ENCODE measurements at places on chromosomes 12 and 14. TPM values are rescaled to one million over a fixed set of nuclear protein-coding genes. Genes with fewer than 3 reads are reported as not detected.

The TAS2R10 gene
- 0.50 TPM for total RNA-seq

The PROX2 gene
- not detected for total RNA-seq

The SERPINA1 gene
- under 0.01 TPM for total RNA-seq

The MMP17 gene
- 10.8 TPM for total RNA-seq

The ESYT1 gene
- total RNA-seq, result 261 TPM

The HSPB8 gene
- 21.3 TPM for total RNA-seq

The TAS2R20 gene
- total RNA-seq, result 2.1 TPM

The TPH2 gene
- not detected for total RNA-seq

Measured in fibroblast of lung (primary cell).